ENCODE measurements at places on chromosomes 2 and 18.

- no peak for DNase-seq
Observed at GRCh38 chr2:201406077-201406662, 45.1 kb downstream of the TRAK2 start.

GRCh38 chr2:158380746-158381145, 75.8 kb downstream of the CCDC148 start:
- no peak for DNase-seq

DNA sequence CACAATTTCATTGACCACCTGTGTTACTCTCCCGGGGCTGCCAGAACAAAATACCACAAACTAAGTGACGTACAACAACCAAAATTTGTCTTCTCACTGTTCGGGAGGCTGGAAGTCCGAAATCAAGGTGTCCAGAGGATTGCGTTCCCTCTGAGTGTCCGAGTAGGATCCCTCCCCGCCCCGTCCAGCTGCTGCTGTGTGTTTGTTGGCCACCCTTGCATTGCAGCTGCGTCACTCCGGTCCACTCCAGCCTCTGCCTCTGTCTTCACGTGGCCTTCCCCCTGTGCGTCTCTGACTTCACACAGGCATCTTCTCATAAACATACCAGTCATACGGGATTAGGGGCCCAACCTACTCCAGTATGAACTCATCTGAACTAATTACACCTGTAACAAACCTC, 251.8 kb upstream of the SMIM21 start:
- no peak for DNase-seq

DNA sequence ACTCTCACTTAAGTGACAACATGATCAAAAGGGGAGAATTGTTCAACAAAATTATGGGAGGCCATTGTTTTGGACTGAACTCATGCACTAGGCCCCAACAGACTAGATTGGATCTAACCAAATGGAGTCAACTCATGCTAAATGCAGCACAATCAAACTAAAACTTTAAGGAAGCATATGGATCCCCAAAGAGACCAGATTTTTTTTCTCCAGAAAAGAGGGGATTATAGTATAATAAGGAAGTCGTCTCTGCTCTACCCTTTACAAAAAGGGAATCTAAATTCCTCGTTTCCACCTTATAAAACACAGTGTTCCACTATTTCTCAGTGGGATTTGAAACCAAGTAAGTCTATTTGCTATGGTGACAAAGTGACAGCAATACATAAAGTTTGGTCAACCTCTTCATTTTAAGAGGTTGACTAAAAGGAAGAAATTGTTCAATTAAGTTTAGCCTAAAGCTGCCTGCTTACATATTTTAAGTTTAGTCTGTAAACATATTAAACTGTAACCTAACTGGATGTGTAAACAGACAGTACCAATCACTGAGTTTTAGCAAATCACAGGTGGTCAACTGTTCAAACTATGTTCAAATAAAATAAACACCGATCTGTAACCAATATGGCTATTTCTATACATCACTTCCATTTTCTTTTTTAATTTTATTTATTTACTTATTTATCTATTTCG, 40.9 kb upstream of the MAT2A start:
- no peak for DNase-seq

DNA sequence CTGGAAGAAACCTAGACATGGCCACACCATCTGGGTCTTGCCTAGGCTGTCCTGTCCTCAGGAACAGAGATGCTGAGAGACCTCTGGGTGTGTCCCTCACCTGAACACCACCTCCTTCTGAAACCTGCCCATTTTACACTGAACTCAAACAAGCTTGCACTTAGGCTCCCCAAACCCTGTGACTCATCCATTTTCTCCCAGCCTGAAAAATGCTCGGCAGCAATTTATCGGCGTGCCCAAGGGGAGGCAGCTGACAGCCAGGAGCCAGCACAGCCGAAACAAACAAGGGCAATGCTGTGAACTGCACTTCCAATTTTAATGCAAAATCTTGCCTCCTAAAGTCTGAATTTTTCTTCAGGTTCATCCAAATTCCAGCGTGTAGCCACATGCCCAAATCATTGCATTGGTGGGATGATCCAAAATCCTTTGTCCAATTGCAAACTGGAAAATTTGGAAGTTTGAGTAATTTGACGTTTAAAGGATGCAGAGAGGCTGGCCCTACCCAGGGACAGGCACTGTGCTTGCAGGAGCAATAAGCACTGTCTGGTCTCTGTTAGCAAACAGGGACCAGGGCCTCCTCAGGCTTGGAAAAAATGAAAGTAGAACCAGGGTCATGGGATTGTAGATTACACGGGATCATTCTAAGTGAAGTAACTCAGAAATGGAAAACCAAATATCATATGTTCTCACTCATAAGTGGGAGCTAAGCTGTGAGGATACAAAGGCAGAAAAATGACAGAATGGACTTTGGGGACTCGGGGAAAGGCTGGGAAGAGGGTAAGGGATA, 67.7 kb downstream of the GALNT14 start:
- DNase-seq = no peak

DNA sequence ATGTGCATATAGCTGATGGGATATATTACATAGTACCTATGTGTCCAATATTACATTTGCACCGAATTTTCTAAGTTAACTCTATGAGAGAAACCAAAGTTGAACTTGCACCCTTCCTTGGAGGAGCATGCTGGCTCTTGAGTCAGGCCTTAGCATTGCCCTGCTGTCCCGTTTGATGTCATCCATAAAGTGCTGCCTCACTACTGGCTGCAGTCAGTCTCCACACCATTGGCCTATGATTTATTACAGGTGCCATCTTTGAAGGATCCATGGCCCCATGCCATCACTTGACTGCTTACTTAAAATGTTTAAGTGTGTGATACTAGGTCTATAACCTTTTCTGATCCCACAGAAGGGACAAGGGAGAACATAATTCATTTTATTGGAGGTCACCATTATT, 249.3 kb upstream of the RBBP8 start:
- DNase-seq = no peak

GRCh38 chr2:170270278-170270864, 92.4 kb downstream of the MYO3B start:
- DNase-seq = no peak

- DNase-seq = no peak
Observed at GRCh38 chr2:236968880-236969534, 116.7 kb upstream of the COPS8 start.
